Muscle of back (tissue), 13 donors: ENCODE measurements at places on chromosomes 11 and 22. TPM values are rescaled to one million over a fixed set of nuclear protein-coding genes. Genes with fewer than 3 reads are reported as not detected.

- DNase-seq = no peak
Observed at GRCh38 chr11:75470476-75471080, 37.6 kb upstream of the KLHL35 start.

- no peak for DNase-seq
Observed at GRCh38 chr11:133965031-133965601, 8.3 kb upstream of the IGSF9B start.

DNA sequence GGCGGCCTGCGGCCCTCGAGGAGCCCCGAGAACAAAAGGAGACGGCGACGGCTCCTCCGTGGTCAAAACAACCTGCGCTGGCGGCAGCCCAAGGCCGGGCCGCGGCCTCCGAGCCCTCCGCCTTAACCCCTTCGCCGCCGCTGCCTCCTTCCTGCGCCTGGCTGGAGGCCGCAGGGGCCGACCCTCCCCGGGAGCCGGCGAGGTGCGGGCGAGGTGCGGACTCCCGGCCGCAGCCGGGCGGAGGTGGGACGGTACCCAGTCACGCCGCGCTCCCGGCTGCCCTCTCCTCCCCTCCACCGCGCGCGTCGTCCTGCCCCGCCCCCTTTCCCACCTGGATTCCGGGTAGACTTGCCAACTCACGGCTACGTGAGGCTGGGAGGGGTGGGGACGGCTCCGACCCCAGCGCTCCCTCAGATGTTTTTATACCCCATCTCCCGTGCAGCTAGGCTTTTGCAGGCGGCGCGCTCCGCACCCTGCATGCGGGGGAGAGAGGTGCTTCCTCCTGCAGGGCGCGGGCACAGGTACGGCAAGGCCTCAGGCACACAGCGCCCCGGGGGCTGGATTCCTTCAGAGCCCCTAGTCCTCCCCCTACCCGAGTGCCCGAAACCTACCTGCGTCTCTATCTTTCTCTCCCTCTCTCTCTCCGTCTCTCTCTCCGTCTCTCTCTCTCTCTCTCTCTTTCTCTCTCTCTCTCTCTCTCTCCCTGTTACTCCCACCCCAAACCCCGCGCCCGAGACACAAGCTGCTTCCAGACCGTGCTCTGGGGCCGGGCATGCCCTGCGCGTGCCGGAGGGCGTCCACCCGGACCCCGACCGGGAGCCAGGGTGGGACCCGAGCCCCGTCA, 2.0 kb downstream of the PDGFB start:
- DNase-seq = peak; percentile 62

GRCh38 chr22:45298934-45299505, 10.7 kb upstream of the FAM118A start:
- DNase-seq = no peak

DNA sequence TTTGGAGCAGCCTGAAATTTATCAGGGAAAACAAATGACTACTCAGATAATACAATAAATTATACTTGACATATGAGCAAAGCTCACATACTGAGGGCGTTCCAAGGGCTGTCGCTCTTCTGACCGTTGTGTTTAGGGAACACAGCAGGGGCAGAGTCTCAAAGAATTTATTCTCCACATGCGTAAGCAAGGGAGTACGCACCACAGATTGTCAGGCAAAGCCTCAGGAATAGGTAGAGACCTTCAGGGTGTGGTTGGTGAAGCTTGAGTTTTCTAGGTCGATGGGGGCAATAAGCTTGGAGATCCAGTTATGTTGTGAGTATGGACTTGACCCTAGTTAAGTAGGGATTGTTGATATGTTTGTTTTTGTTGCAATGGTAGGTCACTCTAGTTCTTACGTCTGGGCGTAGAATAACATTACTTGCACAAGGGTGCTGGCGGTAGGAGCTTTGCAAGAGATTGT, 830 bp downstream of the ACAT1 start:
- no peak for DNase-seq

GRCh38 chr11:26102325-26102724, 229.6 kb upstream of the ANO3 start:
- no peak for DNase-seq

- DNase-seq = no peak
Observed at GRCh38 chr11:1421291-1421690, 31.6 kb downstream of the BRSK2 start.

DNA sequence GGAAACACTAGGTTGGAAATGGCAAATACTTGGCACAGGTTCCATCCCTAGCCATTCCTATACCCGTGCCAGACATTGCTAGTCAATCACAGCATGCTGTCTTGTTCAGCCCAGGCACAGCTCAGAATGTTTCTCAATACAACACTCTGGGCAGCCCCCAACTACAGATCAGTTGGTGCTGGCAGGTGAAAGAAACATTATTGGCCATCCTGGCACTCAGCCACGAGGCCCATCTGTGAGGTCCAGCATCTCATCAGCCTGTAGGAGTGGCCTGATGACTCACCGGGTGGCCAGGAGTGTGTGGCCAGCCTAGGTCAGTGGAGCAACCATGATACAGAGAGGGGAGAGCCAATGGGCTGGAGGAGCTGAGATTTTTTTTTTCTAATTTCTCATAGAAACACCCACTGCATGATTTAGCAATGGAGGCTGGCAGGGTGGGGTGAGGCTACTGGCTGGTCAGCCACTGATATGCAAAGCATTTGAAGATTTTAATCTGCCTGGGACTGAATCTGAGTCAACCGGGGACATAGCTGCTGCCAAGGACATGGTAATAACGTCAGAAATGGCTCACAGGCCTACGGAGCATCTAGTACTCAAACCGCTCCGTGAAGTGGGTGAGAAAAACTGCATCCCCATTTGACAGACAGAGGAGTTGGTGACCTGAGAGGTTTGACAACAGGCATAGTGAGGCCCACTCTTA, 5.4 kb downstream of the MYO18B start:
- DNase-seq = peak; percentile 45

DNA sequence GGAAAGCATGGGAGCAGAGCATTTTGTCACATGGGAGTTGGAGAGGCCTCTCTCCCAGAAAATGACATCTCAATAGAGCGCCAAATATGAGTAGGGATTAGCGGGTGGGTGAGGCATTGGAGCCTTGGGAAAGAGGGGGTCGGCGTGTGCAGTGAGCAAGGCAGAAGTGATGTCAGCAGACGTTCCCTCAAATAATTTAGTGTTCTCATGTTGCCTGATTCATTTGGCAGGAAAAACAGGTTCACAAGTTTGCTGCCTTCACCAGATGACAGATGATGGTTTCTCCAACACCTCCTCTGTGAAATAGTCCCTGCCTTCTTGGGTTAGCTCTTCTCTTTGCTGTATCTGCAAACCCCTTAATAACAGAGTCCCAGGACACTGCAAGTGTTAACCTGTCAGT, 118.5 kb upstream of the ARHGAP20 start:
- DNase-seq = no peak

- DNase-seq = no peak
Observed at GRCh38 chr11:67032830-67033551, 10.1 kb downstream of the SYT12 start.

DNA sequence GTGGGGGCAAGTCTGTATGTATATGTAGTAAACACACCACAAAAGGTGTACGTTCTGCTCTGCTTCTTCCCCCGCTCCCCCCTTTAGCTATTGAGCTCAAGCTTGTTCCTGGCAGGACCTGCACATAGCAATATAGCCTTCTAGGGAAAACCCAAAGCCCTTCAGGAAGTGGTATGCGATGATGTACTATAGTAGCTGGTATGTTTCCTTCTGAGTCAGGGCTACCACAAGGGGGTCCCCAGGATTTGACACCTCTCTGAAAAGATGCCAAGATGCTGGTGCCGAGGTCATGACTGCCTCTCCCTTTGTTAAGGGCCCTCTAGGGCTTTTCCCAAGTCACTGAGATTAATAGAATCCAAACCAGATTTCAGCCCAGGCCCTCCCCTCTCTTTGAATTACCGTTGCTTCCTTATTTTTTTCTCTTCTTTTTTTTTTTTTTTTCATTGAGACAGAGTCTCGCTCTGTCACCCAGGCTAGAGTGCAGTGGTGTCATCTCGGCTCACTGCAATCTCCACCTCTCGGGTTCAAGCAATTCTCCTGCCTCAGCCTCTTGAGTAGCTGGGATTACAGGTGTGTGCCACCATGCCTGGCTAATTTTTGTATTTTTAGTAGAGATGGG, 268.4 kb downstream of the ETS1 start:
- DNase-seq = no peak

DNA sequence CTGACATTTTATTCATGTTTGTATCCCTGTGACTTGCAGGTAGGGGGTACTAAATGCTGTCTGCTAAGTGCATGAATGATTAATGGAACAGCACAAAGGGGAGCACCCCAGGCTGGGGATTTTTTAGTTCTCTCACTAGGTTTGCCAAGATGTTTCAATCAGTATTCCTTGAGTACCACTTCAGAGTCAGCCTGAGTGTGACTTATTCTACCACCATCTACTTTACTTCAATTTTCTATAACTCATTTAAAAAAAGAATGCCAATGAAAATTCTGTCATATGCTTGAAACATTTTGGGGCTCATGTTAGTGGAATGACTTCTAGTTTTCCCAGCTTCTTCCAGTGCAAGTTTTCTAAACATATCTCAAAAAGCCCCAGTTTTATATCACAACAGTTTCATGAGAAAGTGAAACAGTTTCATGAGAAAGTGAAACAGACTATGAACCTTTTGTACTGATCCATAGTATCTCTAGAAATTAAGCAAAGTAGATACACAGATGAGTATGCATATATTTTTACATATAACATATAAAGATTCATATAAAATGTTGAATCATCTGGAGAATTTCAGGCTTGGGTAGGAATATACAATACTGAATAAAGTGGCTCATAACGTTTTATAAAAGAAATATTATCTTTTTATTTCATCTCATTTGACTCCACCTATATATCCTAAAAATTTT, 252.4 kb downstream of the GRM5 start:
- no peak for DNase-seq

DNA sequence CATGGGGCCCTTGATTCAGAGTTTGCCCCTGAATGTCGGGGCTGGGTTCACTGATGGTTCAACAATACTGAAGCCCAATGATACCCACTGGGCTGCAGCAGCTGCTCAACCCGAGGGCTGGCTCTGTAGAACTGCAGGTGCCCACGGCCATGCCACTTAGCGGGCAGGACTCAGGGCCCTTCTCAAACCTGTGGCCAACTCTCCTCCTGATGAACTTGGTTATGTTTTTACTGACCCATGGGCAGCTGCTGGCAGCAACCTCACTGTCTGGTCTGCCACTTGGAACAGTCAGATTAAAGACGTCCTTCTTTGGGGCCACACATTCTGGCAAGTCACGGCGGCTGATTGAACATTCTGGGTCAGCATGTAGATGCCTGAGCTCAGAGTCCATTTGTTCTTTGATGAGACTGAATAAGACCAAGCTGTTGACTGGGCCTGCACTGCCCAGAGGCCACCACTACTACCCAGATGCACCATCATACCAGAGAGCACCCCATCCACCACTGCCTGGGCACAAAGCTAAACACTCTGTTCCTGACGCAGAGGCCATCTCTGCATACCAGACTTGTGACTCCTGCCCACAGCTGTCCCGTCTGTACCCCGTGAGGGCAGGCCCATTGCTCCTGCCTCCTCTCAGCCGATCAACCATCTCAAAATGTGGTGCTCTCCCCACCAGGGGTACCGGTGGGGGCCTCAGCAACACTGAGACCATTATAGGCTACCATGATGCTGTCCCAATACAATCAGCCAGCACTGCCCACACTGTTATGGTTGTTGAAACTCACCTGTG, 67.8 kb downstream of the SHANK2 start:
- no peak for DNase-seq

DNA sequence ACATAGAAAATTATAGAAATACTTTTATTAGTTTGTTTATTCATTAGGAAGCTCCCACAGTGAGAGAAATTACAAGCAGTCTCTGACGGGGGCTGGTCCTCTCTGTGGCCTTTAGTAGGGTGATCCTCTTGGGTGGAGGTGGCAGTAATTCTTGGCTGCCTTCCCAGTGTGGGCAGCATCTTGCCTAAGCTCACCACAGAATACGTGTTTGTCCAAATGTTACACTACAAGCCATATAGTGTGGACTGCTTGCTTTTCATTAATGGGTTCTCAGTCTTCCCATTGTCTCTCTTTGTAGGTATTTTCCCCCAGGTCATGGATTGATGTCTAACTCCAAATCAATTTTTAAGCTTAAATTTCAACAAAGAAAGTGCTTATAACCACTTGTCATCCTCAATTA, 43.3 kb downstream of the ENDOD1 start:
- no peak for DNase-seq

DNA sequence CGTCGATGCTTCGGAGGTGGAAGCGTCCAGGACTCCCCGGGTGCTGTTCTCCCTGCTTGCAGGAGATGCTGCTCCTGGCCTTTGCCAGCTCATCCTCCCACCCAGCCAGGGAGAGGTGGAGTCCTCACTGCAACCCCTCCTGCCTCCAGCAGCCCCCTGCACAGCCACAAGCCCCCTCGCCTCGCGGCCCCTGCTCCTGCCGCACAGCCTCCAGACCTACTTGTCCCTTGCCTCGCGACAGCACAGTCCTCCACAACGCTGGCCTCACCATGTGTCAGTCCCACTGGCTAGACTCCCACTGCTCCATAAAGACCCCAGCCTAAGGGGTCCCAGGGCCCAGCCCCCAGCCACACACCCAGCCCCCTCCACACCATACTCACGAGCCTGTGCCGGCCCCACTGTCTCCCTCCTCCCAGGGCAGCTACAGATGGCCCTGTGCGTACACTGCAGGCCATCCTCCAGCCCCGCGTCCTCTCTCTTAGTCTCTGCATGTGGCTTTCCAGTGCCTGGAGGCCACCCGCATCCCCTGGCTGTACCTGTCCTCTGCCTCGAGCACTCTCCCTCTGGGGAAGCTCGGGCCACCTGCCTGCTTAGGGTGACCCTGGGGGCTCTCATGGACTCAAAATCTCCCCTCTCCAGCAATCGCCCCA, 91.5 kb downstream of the CELSR1 start:
- DNase-seq = no peak

- DNase-seq = no peak
Observed at GRCh38 chr11:26743622-26744021, 21.8 kb upstream of the SLC5A12 start.

RIC3 gene
- 1.6 TPM for polyA plus RNA-seq

GLYAT gene
- polyA plus RNA-seq = not detected

FGF19 gene
- polyA plus RNA-seq = 0.43 TPM

ACO2 gene
- 98.9 TPM for polyA plus RNA-seq

MMP27 gene
- not detected for polyA plus RNA-seq

ZFTA gene
- 22.4 TPM for polyA plus RNA-seq

TNNT3 gene
- polyA plus RNA-seq = 5,679 TPM

STK33 gene
- polyA plus RNA-seq = 4.1 TPM

CCDC157 gene
- polyA plus RNA-seq = 1.8 TPM

POGLUT3 gene
- polyA plus RNA-seq = 60.5 TPM
